ENCODE measurements at places on chromosomes 3 and 15.
A peak's percentile ranks its signal among the peaks of the same experiment; 100 is the strongest.

DNA sequence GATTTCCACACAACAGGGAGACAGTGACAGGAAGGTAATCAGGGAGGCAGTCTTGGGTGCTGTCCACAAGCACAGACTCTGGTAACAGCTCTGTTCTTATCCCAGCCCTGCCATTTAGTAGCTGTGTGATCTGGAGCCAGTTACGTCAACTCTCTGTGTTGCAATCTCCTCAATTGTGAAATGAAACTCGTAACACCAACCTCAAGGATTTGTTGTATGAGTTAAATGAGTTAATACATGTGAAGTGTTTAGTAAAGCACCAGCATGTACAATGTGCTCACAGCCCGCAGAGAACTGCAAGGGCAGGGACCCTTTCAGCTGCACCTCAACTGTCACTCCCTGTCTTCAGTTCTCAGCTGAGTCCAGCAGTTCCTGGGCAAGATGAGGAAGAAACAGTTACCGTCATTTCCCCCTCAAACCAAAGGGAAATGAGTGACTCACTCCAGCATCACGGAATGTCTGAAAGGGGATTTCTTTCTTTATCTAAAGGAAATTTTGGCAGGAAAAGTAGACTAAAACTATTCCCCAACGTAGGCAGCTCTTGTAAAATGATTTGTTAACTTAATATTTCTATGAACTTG lies 39.9 kb upstream of the MB21D2 start:
- DNase-seq: peak; percentile 53

- no peak for DNase-seq
These were observed 293.5 kb downstream of the CGGBP1 start for GRCh38 chr3:87765256-87765655.

DNA sequence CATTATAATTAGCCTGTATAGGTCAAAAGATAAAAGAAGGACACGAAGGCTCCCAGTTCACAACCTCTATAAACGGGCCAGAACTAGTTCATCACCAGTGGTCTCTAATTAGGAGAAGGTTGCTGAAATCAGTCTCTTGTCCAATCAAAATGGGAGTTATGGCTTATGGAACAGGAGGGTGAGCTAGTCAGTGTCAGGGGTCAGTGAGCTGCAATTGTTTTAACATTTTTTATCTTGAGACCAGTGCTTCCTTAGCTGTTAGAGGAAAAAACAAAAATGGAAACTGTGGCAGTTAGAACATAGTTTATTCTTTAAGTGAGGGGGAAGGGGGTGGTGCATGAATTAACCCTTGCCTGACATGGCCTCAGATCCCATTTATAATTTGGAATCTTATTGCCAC lies 141.7 kb downstream of the KCNMB2 start:
- DNase-seq: no peak

GRCh38 chr15:45346381-45346780 lies 32.0 kb downstream of the GATM start:
- no peak for DNase-seq

- DNase-seq: no peak
These were observed 515.3 kb downstream of the ZBBX start for GRCh38 chr3:166864473-166865467.

DNA sequence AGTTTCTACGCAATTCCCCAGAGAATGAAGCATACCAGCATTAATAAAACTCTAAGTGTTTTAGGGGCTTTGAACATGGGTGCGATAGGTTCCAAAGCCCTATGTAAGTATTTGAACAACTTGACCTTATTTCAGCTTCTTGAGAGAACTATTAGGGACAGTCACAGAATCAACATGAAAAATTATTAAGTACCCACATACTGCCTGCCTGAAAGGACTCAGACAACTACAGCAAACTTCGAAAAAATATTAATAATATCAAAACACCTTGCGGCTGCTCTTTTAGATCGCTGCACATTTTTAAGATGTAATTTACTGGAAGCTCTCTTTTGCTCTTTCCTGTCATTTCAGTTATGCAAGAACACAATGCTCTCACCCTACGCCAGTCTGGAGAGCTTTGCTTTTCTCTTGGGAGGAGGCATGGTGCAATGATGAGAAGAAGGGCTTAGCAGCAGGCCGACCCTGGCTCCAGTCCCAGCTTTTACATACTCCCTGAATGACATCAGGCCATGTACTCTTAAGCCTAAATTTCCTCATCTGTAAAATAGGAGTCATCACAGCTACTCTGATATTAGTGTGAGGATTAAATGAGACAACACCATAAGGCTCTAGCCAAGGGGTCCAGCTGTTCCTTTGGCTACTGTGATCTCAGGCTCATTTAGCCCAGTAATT lies 640.7 kb downstream of the FHIT start:
- DNase-seq: no peak

DNA sequence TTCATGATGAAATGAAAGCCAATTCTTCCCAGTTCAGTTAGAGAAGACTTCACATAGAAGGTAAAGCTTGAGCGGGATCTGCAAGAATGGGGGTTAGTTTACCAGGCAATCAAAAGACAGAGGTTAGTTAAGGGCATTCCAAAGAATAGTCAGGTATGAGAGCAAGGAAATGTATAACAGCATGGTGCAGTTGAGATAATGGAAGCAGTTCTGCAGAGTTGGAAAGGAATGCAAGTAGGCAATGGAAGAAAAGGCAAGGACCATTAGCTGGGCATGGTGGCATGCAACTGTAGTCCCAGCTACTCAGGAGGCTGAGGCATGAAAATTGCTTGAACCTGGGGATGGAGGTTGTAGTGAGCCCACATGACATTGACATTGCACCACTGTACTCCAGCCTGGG lies 55.0 kb downstream of the LSAMP start:
- no peak for DNase-seq

GRCh38 chr3:174620138-174620537 lies 239.0 kb upstream of the NAALADL2 start:
- DNase-seq: no peak

DNA sequence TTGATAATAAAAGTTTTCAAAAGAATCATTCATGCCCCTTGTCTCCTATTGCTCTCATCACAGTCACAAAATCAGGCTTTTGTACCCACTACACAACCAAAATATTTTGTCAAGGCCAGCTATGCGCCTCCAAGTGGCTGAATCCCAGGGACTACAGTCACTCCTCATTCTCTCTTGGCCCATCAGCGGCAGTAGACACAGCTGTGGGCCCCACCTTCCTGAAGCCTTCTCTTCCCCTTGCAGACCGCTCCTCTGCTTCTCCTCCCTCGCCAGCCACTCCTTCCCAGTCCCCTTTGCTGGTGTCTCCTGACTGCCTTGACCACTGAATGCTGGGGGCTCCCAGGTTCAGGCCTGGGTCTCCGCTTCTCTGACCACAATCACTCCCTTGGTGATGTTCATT lies 52.1 kb downstream of the LSM3 start:
- no peak for DNase-seq

DNA sequence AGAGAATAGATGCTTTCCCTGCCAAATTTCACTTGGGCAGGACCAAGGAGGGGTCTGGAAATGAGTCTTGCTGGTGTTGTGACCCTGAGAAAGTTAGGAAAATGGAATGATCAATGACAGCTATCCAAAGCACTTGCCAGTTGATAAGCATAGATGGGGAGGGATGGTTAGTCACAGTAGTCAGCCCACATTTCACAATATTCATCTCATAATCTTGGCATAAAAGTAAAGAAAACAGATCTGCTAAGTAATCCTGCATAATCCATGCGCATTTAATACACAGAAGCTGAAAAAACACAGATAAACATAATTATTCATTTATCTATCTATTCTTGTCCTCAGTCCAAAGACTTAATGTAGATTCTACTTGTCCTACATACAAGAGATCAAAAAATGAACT lies 184.1 kb downstream of the ZIC4 start:
- no peak for DNase-seq

DNA sequence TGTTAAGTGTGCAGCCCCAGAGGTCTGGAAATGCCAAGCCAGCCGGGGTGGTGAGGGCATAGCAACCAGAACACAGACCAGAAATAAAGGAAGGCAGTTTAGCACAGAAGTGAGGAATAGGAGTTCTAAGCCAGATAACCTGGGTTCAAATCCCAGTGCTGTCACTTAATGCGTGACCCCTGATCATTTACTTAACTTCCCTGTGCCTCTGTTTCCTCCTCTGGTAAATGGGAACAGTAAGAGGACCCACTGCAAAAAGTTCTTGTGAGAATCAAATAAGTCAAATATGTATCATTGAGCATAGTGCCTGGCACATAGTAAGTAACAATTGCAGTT lies 125.2 kb upstream of the ARHGEF3 start:
- DNase-seq: no peak

DNA sequence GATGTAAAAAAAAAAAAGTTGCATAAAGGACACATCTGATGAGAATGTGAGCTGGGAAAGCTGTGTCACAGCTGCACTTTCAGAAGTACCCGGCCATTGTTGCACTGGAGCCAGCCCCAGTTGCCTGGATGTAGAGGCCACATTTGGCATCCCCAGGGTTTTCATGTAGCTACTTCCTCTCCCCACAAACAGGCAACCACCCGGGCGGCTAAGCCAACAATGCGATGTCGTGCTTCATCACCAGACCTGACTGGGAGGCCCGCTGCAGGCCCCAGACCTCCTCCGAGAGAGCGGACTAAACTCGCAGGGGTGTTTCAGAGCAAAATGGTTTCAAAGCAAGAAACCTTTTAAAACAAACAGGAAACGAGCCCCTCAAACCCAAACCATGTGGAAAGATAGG lies 142.3 kb downstream of the TMCO5A start:
- DNase-seq: no peak

DNA sequence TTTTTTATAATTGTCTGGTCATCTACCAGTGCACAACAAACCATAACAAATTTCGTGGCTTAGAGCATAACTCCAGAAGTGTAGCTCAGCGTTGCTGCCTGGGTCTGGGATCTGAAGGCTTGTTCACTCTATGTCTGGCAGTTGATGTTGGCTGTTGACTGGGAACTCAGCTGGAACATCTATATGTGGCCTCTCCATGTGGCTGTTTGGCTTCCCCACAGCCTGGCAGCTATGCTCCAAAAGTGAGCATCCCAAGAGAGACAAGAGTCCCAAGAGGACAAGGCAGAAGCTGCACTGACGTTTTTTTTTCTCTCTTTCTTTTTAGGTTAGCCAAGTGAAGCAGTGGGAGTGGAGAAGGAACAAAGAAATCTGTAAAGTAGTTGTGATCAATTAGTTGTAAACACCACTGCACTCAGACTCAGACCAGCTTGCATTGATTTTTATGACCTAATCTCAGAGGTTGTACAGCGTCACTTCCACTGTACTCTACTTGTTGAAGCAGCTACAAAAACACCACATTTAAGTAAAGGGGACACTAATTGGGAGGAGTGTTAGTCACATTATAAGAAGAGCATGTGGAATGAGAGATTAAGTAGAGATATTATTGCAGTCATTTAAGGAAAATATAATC lies 2.5 kb upstream of the GPR176 start:
- no peak for DNase-seq

- DNase-seq: no peak
These were observed 26.8 kb downstream of the IL16 start for GRCh38 chr15:81223346-81223971.

- DNase-seq: no peak
These were observed 102.1 kb downstream of the DUT start for GRCh38 chr15:48433226-48433886.

DNA sequence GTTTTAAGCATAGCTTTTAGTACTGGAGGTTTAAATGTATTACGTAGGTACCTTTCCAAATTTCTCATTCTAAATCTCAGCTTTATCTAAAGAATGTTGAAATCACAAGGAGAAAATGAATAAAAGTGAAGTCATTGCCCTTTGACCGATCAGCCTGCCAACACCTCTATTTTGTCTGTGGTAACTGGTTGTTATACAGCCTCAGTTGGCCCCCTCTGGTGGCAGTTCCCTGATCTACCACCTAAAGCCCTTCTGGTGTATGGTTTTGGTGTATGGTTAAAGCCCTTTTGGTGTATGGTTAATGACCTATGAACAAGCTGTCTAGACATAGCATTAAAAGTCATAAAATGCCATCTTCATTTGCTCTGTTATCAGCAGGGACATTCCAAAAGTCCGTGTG lies 378.2 kb upstream of the AZI2 start:
- DNase-seq: no peak

DNA sequence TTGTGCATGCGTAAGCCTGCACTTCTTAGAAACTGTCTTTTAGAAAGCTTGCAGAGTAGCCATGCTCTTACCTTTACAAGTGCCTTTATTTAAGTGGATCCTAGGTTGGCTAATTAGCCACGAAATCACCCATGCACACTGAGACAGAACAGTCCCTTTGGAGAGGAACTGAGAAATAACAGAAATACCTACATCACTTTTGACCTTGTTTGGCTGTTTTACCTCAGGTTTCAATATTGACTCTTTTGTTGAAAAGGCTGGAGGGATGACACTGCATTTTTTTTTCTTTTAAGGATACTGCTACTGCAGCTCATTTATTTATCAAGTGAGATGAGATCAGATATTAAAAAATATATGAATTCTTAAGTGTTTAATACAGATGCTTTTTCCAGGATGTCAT lies 155.6 kb upstream of the GOLIM4 start:
- no peak for DNase-seq

DNA sequence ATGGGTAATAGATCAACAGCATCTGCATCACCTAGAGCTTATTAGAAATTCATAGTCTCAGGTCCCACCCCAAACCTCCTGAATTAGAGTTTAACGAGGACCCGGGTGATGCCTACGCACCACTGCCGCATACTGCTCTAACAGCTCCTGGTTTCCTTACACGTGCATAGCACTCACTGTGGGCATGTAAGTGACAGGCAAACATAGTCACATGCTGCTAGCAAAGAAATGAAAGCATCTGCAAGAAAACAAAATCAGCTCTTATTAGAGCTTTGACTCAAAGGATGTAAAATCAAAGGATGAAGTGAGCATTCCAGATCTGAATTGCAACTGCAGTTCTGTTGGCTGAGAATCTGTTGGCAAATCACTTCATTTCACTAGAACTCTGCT lies 19.1 kb upstream of the RIOX2 start:
- no peak for DNase-seq

GRCh38 chr3:157087373-157087772 lies 72.6 kb downstream of the CCNL1 start:
- no peak for DNase-seq

GRCh38 chr3:151866711-151867410 lies 6.6 kb upstream of the SUCNR1 start:
- no peak for DNase-seq

GRCh38 chr3:101719604-101720185 lies 4.7 kb upstream of the CEP97 start:
- DNase-seq: no peak

GRCh38 chr3:186432189-186432588 lies 70.2 kb upstream of the DGKG start:
- no peak for DNase-seq

DNA sequence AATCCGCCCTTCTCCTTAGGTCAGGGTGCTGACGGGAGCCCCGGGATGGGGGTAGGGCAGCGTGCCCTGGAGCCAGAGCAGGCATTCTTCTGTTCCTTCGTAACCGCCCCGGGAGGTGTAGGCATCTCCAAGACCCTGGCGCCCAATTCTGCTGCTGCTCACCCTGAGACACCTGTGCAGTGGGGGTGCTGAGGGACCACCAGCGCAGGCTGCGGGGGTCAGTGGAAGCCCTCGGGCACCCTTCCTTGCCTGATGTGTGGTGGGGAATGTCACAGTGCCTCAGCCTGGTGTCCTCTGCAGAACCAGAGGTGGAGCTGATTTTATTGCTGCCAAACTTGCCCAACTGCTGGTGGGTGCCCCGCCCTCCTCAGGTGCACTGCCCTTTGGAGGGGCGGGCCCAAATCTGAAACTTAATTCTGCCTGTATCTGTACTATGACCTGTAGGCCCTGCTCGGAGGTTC lies 7.3 kb downstream of the CSK start:
- DNase-seq: peak; percentile 48

Data from CD4-positive, alpha-beta T cell treated with Interferon gamma for 1 hour (primary cell).